Stimulated activated CD8-positive, alpha-beta memory T cell treated with anti-CD3 and anti-CD28 coated beads, Interleukin-4, amount 100 ng/mL, for 1 hour (primary cell): ENCODE measurements at places on chromosomes 1 and 21.

DNA sequence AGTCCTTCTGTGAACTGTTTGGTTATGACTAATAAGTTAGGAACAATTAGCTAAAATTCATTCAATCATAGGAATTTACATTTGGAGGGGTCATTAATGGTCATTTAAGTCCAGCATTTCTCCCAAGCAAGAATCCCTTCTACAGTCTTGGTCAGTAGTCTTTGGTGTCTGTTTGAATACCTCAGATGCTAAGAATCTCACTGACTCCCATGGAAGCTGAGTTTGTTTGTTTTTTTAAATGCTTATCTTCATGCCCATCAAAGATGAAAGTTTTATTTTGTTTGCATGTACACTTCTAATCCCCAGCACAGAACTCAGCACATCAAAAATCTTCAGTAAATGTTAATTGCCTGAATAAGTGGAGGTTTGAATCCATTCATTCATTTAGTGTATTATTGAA is 41.3 kb upstream of the SLC44A3 start:
- no peak for DNase-seq

DNA sequence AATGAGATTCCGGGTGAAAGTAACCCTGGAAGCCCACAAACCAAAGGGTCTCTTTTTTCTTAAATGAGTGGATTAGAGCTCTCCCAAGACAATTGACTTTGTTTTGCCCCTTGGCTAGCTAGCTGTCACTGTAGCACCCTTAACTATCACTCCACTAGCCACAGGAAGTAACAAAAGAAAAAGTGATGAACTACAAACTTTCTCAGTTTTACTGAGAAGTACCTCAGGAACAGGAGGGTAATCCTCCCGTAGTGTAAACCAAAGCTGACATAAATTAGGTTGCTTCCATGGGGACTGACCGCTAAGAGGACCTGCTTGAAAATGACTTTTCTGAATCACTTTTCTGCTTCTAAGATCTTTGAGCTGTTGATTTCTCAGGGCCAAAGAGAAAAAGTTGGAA is 240.1 kb downstream of the BARHL2 start:
- no peak for DNase-seq

DNA sequence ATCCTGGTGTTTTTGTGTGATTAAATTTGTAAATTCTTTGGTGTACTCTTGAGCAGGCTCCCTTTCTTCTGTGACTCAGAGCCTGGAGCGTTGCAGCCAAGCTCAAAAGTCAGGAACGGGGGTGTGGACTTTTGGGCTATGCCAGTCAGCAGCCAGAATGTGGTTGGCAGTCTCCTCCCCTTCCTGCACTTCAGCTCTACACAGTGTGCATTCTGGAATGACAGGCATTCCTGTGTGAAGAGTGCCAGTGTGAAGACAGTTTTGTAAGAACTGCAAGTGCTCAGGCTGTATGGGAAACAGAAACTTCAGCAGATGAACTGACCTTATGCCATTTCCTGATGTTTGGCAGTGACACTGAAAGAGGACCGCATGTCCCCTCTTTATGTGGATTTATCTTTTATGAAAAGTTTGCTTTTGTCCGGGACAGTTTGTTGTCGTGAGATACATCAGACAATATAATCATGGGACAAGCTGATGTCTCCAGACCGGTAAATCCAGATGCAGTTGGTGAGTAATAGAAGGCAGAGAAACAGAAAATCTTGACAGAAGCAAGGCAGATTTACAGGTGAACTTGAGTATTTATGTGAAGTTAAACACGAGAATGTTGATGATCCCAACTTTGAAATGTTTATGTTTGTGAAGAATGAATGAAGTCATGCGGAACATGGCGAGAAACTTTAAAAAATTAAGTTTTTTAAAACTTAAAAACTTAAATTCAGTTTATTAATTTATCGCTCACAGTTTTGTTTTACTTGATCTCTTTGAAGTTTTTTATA is 67.7 kb upstream of the RCC1 start:
- no peak for DNase-seq

GRCh38 chr1:65054481-65054880 is 88.1 kb upstream of the JAK1 start:
- no peak for DNase-seq

DNA sequence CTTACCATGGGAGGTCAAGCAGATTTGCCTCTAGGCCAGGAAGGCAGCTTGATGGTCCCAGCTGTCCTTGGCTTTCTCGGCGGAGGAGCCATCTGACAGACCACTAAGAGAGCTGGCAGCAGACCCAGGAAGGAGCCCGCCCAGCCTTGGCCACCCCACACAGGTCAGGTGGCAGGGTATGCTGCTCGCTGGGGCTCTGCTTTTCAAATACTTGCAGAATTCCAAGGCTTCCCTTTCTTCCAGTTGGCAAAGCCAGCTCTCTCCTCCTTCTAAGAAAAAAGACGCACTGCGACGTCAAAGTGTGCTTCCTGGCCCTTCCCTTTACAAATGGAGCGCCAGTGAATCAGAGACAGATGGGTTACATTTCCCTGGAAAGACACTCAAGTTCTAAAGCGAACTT is 229.4 kb downstream of the CACNA1E start:
- no peak for DNase-seq

DNA sequence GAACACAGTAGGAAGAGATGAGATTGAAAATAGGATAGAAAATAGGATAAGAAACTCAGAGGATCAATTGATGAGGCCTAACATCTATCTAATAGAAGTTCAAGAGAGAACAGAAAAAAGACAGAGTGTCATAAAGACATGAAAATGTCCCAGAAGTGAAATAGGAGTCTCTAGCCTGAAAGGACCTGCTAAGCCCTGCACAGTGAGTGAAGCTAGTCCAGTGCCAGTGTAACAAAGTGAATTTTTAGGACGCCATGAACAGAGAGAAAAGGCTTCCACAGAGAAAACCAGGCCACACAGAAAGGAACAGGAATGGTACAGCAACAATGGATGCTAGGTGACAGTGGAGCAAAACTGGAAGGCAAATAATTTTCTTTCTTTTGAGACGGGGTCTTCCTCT is 20.3 kb upstream of the LSS start:
- DNase-seq: no peak

GRCh38 chr21:35323947-35324346 is 274.8 kb upstream of the RUNX1 start:
- no peak for DNase-seq

- DNase-seq: no peak
Measured at GRCh38 chr21:42369821-42370220, 3.5 kb upstream of the TFF1 start.

DNA sequence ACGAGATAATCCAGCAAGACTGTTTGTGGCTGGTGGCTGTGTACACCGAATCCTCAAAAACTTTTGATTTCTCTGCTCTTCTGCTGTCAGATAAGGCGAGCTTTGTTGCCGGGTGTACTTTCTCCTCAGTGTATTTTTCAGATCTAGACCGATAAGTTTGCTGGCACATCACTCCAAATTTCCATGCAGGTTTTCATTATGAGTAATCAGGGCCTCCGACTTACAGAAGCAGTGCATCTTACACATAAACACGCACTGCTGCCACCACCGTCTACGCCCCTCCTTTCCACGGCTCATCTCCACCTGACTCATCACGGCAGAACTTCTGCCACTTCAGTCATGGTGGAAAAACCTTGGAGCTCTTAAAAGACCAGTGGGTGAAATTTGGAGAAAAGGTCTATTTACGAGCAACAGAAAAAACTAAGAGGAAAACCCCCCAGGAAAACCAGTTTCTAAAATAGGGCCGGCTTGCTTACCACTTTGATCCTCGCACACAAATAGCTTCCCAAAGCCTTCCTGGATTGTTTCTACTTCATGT is 7.7 kb downstream of the ZBTB21 start:
- DNase-seq: no peak

DNA sequence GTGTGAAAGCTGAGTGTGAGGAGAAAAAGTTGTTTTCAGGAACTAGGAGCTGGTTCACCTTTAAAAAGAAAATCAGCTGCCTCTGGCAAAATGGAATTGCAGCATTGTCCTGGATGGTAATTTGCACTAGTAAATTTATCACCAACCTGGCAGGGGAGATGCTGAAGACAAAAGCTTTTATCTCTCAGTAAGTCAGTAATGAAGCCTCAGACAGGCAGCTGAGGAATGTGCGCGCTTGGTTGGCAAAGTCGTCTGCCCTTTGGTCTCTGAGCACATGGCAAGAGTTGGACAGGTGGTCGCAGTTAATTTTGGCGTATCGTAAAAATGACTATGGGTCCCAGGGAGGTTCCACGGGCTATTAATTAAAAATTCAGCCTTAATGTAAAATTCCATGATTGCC is 131.9 kb downstream of the BACH1 start:
- DNase-seq: no peak

GRCh38 chr1:238409932-238410331 is 519.2 kb upstream of the ZP4 start:
- DNase-seq: no peak

GRCh38 chr1:185279571-185279970 is 37.5 kb downstream of the IVNS1ABP start:
- no peak for DNase-seq

- no peak for DNase-seq
Measured at GRCh38 chr21:19833082-19833481, 1165.1 kb upstream of the NCAM2 start.

DNA sequence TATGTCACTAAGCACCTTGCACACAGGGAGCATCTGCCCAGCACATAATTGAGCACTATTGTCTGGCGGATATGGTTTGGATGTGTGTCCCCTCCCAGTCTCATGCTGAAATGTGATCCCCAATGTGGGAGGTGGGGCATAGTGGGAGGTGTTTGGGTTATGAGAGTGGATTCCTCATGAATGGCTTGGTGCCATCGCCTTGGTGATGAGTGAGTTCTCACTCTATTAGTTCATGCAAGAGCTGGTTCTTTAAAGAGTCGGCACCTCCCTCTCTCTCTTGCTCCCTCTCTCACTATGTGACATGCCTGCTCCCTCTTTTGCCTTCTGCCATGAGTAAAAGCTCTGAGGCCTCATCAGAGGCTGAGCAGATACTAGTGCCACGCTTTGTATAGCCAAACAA is 9.5 kb downstream of the CTSK start:
- no peak for DNase-seq

DNA sequence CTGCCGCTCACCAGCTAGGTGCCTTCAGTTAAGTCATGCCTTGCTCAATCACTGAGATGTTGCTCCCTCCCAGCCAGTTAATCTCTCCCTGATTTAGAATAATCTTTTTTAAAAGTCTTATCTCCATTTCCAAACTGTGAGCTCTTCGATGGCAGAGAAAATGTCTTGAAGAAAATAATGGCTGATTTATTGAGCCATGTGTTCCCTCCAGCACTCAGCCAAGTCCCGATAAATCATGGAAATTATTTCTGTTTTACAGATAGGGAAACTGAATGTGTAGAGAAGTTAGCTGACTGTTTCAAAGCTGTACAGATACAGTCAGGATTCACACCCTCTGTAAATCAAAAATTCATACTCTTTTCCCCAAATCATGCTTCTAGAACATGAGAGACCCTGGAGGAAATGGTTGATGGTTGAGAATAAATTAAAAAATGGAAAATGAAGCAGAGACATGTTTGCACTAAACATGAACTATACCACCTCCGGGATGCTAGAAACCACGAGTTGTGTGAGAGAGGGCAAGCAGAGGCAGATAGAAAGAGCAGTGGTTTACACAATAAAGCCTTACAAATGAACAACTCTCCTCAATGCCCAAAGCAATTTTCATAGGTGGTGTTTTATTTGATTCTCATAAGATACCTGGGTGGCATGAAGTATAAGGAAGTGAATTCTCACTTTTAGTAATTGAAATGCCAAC is 376.4 kb downstream of the PLPP3 start:
- no peak for DNase-seq
